ENCODE measurements at places on chromosomes 16 and 17.

DNA sequence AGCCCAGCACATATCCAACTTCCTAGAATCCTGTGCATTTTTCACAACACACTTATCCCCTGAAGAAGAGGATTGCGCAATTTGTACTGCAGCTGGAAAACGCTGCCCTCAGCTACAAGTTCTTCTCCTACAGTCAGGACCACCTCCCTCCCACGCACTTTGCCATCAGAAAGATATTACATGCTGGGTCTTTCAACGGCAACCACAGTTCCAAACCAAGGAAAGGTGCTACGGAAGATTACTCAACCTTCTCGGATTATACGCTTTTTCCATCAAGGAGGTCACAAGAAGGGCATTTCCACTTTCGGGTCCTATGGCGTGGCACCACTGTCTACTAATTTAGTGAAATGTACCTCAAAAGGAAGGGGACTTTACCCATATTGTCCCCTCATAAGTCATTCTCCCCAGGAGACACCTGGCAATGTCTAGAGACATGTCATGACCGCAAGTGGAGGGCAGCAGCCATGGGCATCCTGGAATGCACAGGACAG, 35.2 kb downstream of the USP7 start:
- DNase-seq: no peak

GRCh38 chr16:51522902-51523301, 371.8 kb upstream of the SALL1 start:
- DNase-seq: no peak

- no peak for DNase-seq
Observed at GRCh38 chr17:27538156-27538955, 82.1 kb downstream of the KSR1 start.

GRCh38 chr16:56480776-56481467, 29.6 kb downstream of the OGFOD1 start:
- no peak for DNase-seq

GRCh38 chr16:2936436-2937011, 24.8 kb downstream of the FLYWCH1 start:
- DNase-seq: no peak

GRCh38 chr17:48618256-48618896, 3.3 kb upstream of the HOXB8 start:
- DNase-seq: peak; percentile 75

DNA sequence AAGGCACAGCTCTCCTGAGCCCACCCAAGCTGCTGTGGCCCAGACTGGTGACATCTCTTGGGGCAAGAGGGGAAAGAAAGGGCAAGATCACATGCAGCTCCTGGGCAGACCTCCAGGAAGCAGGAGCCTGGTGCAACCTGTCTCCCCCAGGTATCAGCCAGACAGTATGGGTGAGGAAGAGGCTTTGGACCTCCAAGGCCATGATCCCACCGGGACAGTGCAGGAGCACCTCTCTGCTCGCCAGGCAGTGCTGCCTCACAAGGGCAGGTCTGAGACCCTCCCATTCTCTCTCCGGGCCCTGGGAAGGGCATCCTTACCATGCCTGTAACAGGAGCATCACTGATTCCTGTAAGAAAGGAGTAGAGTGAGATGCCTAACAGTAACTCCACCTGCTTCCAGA, 25.6 kb upstream of the COG7 start:
- DNase-seq: no peak

DNA sequence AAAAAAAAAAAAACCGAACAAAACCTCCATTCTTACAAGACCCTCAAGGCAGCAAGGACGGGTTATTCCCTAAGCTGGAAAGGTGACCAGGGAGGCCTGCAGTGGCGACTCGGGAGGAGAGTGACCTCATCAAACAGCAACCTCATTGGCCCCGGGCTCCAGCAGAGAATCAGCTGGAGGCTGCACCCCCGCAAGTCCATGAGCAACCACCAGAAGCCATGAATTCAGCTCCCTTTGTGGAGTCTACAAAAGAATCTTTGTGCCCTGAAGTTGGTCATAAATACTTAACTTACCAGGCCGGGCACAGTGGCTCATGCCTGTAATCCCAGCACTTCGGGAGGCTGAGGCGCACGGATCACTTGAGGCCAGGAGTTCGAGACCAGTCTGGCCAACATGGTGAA, 80.9 kb upstream of the CREBBP start:
- DNase-seq: no peak

- no peak for DNase-seq
Observed at GRCh38 chr16:28967156-28967555, 7.4 kb upstream of the SPNS1 start.

DNA sequence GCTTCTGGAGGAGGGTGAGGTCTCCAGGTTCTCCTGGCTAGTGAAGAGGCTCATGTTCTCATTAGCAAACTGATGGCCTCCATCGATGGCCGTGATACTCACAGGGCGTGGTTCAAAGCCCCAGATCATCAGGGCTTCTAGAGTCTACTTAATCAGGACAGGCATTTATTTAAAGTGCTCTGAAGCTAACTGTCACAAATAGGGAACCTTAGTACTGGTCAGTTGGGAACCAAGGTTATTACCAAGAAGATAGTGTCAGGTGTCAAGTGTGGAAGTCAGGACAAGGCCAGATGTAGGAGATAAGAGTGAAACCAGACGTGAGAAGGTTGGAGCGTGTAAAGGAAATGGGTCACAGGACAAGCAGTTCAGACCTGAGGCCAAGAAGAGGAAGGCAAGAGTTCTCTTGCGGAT, 56.9 kb downstream of the PIGL start:
- DNase-seq: no peak

- DNase-seq: no peak
Observed at GRCh38 chr16:832652-833336, 32.3 kb upstream of the GNG13 start.

- no peak for DNase-seq
Observed at GRCh38 chr16:47927330-47927729, 228.5 kb downstream of the ABCC12 start.

DNA sequence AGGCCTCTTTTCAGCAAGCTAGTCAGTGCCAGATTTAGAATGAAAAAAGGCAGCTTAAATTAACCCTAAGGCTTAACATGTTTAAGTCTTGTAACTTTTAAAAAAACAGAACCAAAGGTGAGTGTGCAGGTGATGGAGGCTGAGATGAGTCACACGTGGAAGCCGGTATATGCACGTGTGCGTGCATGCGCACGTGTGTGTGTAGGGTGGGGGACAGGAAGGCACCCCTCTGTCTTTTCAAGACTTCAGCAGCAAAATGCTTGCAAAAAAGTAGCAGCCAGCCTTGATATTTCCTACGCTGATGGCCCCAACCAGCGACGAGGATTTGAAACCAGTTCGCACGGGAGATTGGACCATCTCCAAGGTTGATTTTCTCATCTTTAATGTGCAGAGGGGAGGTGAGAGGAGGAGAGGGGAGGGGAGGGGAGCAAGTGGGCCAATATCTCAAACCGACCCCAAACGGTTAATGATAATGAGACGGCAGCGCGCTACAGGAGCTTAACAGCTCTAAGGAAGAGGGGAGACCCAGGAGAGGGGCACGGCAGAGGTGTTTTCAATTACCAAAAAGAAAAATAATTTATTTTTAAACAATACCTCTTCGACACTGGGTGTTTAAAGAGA, 154.7 kb downstream of the ZNF423 start:
- no peak for DNase-seq

DNA sequence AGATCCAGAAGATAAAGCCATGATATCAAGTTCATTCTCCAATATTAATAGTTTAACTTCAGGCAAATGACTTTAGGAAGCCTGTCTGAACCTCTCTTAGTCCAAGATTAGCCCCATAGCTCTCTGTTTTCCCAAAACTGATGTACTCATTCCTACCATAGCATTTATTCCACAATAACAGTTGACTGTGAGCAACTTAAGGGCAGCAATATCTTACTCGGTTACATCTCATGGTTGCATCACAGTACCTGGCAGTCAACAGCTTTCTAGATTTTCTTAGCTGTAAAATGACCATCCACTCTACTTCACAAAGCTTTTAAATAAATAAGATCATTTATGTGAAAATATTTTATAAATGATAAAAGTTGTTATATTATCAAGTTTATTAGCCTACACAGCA, 58.2 kb upstream of the STAC2 start:
- DNase-seq: no peak

GRCh38 chr16:24553983-24554382, 14.6 kb downstream of the RBBP6 start:
- no peak for DNase-seq

- DNase-seq: no peak
Observed at GRCh38 chr16:89084814-89085612, 8.6 kb upstream of the ACSF3 start.

DNA sequence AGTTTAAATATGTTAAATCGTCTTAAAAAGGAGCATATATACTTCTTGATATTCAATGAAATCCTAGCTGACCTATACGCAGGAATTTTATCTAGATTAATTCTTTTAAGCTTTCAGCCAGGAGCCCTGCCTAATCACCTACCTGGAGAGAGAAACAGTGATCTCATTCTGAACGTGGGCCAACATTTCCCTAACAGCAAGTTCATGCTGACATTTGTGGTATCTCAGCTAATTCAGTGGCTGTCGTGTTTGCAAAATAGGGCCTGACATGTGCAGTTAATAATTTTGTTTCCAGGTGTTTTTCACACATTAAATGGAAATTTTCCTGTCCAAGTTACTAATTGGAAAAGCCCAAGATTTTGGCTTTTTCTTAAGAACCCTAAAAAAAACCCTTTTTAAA, 17.4 kb downstream of the KRT24 start:
- no peak for DNase-seq

DNA sequence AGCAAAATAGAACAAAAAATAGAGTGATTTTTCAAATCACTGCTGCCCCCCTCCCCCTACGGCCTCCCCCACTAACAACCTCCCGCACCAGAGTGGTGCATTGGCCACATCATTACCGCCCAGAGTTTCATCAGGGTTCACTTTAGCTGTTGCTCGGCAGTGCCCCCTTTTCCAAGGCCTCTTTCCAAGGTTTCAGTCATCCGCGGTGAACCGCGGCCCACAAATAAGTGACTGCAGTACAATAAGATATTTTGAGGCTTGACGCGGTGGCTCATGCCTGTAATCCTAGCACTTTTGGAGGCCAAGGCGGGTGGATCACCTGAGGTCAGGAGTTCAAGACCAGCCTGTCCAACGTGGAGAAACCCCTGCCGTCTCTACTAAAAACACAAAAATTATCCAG, 180.0 kb downstream of the MAF start:
- no peak for DNase-seq

DNA sequence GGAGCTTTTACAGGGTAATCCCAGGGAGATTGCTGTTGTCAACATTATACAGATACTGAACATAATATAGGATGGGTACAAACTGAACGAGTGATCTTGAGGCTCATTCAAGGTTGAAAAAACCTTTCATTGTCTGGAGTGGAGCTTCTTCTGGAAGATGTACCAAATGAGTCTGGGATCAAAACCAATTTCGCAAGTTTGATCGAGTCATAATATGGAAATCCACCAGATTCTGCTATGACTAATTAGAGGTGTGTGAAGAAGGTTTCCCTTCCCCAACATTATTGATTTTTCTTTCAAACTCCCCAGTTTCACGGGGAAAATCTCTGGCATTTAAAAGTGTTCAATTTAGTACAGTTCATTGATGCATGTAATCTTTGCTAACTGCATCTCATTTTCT, 324.1 kb downstream of the ZFHX3 start:
- DNase-seq: no peak

- DNase-seq: no peak
Observed at GRCh38 chr16:10312784-10313724, 72.8 kb upstream of the ATF7IP2 start.

DNA sequence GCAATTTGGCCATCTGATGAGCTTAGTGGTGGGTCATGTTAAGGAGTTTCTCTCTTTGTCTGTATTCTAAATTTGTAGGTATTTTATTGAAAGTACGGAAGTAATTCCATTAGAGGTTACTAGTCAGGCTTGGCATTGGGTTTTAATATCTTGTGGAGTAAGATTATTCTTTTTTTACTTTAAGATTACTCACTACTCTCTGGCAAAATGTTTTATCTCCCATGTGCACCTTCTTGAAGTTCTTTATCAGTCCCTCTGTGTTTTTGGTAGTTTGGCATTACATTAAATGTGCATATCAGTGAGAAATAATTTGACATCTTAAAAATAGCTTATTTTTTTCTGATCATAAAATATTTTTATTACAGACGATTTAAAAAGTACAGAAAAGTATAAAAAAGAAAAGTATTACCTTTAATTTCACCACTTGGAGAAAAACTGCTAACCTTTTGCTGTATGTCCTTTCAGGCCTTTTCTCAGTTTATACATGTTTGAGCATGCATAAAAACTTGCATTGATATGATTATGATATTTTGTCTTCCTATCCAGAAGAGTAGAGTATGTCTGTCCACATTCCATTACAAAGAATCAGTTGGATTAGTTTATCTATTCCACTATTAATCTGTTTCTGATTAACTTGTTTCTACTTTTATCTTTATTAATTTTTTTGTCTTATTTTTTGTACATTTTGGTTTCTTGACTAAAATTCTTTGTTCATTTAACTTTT, 198.3 kb downstream of the SPECC1 start:
- no peak for DNase-seq

GRCh38 chr17:15268461-15268860, 3.3 kb upstream of the PMP22 start:
- DNase-seq: no peak

- DNase-seq: no peak
Observed at GRCh38 chr17:51612692-51613091, 352.3 kb downstream of the UTP18 start.

DNA sequence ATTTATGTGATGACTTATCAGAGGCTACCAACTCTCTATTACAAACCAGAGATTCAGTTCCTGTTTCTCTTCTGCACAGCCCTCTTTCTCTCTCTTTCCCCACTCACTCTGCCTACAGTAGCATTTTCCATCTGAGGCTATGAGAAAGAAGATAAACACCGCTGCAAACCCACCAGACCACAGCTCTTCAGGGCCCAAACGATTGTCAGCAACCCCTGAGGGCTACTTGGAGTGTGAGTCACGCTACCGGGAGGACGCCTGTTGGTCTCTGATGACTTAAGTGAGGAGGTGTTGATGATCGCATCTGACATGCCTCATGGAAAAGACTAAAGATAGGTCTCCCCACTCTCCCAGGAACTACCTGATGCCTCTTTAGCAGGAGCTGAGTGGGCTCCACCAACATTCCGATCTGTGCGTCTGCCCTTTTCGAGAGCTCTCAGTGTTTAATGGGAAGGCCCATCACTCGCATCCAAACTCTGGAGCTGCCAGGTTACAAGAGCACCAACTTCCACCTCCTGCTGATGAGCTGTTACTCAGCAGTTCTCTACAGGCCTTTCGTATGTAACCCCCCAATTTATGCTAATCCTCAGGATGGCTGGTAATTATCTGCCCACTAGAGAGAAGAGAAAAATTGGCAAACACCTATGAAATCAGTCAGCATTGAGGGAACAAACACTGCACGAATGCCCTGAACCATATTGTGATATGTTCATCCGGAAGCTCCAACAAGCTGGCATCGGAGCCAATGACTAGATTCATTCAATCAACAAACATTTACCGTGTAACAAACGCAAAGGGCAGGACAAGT, 9.2 kb downstream of the GRIN2A start:
- DNase-seq: no peak

Measured in stimulated activated CD8-positive, alpha-beta memory T cell treated with anti-CD3 and anti-CD28 coated beads, Interleukin-15, amount 100 ng/mL, for 1 hour (primary cell).